T-helper 1 cell treated with Interleukin-12 subunit alpha and Interleukin-12 subunit beta and Interleukin-4 antibody, amounts not matched to agents 30 ng/mL and 1 ng/mL, for 36 hours (primary cell): ENCODE measurements at places on chromosomes 6 and 20. TPM values are rescaled to one million over a fixed set of nuclear protein-coding genes. Genes with fewer than 3 reads are reported as not detected.

The TMEM170B gene
- total RNA-seq = 0.32 and 0.37 TPM in 2 replicates

The ZNF831 gene
- 6.4 TPM in 2 replicates for total RNA-seq

The PDE7B gene
- total RNA-seq = 7.1 and 8.4 TPM in 2 replicates

The TBPL1 gene
- 27.5 and 34.5 TPM in 2 replicates for total RNA-seq

The NMBR gene
- not detected in 2 replicates for total RNA-seq

The LST1 gene
- total RNA-seq = 149 and 171 TPM in 2 replicates

The SERINC3 gene
- 82.0 and 82.4 TPM in 2 replicates for total RNA-seq

The GSTA3 gene
- total RNA-seq = not detected in 2 replicates

The LPA gene
- total RNA-seq = 0.02 TPM in 1 of 2 replicates, not detected in the other

The PIGT gene
- 85.2 and 87.5 TPM in 2 replicates for total RNA-seq

The KATNA1 gene
- total RNA-seq = 22.2 and 22.4 TPM in 2 replicates

The HNF4A gene
- not detected in 2 replicates for total RNA-seq

The PHACTR2 gene
- 42.1 and 44.8 TPM in 2 replicates for total RNA-seq

The SOX18 gene
- 1.8 and 2.2 TPM in 2 replicates for total RNA-seq

The SAYSD1 gene
- total RNA-seq = 12.9 and 13.1 TPM in 2 replicates

The AKAP7 gene
- total RNA-seq = 6.1 and 6.3 TPM in 2 replicates
